ENCODE measurements at places on chromosomes 16 and 17. TPM values are rescaled to one million over a fixed set of nuclear protein-coding genes. Genes with fewer than 3 reads are reported as not detected.
A peak's percentile ranks its signal among the peaks of the same experiment; 100 is the strongest.

GRCh38 chr17:72342061-72342460 is 221.2 kb downstream of the SOX9 start:
- H3K4me3 ChIP-seq: no peak overlapping the region
- no peaks in the 10 kb centered on the region for H3K36me3 ChIP-seq
- DNase-seq: no peak
- no peaks in the 10 kb centered on the region for H3K27me3 ChIP-seq
- no peak overlapping the region for H3K27ac ChIP-seq

DNA sequence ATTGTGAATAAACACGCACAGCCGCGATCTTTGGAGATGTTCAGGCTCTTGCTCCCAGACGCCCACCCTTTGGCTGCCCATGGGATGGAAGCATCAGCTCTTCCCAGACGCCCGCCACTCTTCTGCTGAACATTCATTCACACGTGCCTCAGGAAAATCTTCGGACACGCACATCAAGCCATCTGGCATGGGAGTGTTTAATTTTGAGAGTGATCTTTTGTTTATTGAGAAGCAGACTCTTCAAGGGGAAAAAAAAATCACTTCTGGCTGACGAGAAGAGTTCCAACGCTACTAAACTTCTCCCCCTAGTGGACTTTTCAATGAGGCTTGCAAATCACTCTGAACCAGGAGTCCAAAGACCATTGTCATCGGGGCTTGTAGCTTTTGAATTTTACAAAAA is 62.0 kb upstream of the NUDT7 start:
- no peaks in the 10 kb centered on the region for H3K4me1 ChIP-seq
- H3K27ac ChIP-seq: no peak overlapping the region
- DNase-seq: peak; percentile 56
- no peak overlapping the region for H3K4me3 ChIP-seq
- no peaks in the 10 kb centered on the region for H3K27me3 ChIP-seq

- H3K27ac ChIP-seq: no peak within 1 kb of the TSS
- H3K4me3 ChIP-seq: peak within 1 kb of the TSS; percentile 46
- H3K36me3 ChIP-seq: no peaks in the 10 kb centered on the region
- DNase-seq: no peak
Measured at GRCh38 chr17:1179818-1180742, at the start of gene ABR. ABR (minus strand) TSS chr17:1179981; CDS start chr17:1179727, 254 bp downstream.

DNA sequence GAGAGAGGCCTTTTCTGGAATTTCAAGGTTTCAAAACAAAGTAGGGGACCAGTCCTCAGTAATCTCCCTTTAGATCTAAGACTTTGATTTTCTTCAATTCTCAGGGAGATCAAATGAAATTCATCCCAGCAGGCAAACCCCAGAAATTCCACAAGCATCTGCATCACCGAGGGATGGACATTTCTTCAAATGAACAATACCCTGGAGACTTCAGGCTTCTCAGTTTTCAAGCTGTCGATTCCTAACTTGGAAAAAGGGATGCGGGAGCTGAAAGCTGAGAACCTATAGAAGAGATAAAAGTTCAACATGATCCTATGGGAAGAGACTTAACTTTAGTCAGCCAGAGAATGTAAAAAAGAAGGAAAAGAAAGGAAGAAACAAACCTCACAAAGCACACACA is 296.9 kb upstream of the CDH5 start:
- H3K36me3 ChIP-seq: no peaks in the 10 kb centered on the region
- H3K27ac ChIP-seq: no peak overlapping the region
- no peak for DNase-seq
- no peak overlapping the region for H3K4me3 ChIP-seq
- no peaks in the 10 kb centered on the region for H3K27me3 ChIP-seq
- no peaks in the 10 kb centered on the region for H3K4me1 ChIP-seq

- H3K27me3 ChIP-seq: peaks cover 2% of the 10 kb centered on the region
- no peak overlapping the region for H3K27ac ChIP-seq
- peaks cover 3% of the 10 kb centered on the region for H3K36me3 ChIP-seq
- no peak overlapping the region for H3K4me3 ChIP-seq
- no peak for DNase-seq
- H3K4me1 ChIP-seq: peaks cover 3% of the 10 kb centered on the region
Measured at GRCh38 chr16:55510185-55510805, 1.4 kb downstream of the LPCAT2 start.

- H3K27ac ChIP-seq: no peak overlapping the region
- no peaks in the 10 kb centered on the region for H3K4me1 ChIP-seq
- peak; percentile 39 for DNase-seq
- H3K27me3 ChIP-seq: peaks cover 55% of the 10 kb centered on the region
- H3K36me3 ChIP-seq: peaks cover 31% of the 10 kb centered on the region
Measured at GRCh38 chr16:86519649-86520316, 9.5 kb downstream of the FOXF1 start.

DNA sequence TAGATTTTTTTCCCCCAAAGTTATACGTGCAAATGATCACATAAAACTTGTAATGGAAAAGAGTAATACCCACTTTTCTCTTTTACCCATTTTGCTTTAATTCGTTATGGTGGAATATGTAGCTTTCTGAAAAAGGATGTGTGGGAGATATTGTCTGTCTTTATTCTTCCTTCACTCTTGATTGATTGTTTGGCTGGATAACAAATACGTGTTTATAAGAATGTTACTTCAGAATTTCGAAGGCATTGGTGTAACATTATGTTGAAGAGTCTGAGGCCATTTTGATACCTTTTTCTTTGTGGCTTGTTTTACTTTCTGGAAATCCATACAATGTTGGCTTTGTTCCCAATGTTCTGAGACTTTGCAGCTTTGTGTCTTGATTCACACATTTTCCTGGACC is 71.4 kb downstream of the BCAS3 start:
- H3K27me3 ChIP-seq: no peaks in the 10 kb centered on the region
- H3K4me1 ChIP-seq: no peaks in the 10 kb centered on the region
- DNase-seq: no peak
- H3K4me3 ChIP-seq: no peak overlapping the region
- H3K36me3 ChIP-seq: no peaks in the 10 kb centered on the region

DNA sequence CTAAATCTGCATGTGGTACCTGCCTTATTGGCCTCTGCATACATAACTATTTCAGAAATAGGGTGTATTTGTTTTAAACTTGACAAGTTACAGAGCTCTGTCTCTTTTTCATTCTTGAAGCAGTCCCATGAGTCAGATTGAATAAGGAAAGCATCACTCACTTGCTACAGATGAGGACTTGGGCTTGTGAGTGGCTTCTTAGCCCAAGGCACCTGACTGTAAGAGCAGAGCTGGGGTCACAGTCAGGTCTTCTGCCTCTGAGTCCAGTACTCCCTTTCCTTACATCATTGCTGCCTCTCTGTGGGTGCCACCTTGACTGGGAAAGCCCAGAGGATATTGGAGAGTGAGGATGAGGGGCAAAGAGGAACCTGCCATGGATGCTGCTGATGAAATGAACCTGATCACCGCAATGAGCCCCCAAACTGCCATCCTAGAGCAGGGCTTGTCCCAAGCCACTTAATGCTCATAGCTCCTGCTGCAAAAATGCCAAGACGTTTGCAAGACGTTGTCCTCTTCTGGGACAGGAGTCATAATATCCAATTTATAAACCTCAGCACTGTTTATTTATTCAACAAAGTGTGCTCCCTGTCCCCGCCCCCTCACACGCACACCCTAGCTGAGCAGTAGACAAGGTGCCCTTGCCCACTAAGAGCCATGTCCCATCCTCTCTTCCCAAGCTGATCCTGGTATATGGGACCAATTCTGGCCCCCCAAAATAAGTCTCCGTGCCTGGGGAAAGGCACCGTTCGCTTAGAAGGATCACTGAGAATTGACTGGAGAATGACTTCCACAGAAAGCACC is 74.1 kb downstream of the CCDC182 start:
- peaks cover 52% of the 10 kb centered on the region for H3K36me3 ChIP-seq
- H3K27ac ChIP-seq: no peak overlapping the region
- no peak for DNase-seq

DNA sequence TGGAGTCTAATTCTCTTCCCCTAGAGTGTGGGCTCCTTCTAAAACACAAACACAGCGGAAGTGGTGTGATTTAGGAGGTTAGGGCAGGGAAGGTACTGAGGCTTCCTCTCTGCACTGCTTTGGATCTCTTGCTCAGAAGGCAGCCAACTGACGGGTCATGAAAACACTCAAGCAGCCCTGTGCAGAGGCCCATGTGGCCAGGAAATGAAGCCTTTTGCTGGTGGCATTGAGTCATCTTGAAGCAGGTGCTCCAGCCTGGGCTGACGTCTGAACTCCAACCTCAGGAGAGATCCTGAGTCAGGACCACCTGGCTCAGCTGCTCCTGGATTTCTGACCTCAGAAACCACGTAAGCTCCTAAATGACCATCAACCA is 72.9 kb downstream of the MRM1 start:
- no peak overlapping the region for H3K4me3 ChIP-seq
- no peaks in the 10 kb centered on the region for H3K4me1 ChIP-seq
- peak; percentile 16 for DNase-seq

DNA sequence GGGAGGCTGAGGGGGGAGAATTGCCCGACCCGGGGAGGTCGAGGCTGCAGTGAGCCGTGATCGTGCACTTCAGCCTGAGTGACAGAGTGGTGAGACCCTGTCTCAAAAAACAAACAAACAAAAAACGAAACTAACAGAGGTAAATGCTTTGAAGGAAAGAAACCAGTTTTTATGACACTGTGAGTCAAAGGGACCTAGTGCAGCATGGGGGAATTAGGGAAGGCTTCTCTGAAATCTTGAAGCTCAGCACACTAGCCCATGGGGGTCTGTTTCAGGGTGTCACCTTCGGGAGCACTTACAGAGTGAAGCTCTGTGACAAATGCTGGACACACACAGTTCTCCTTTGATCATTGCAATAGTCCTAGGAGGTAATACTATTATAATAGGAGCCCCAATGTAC is 16.6 kb downstream of the ITPRIPL2 start:
- H3K27ac ChIP-seq: peak overlapping the region; percentile 87
- H3K27me3 ChIP-seq: no peaks in the 10 kb centered on the region
- H3K4me3 ChIP-seq: no peak overlapping the region
- no peaks in the 10 kb centered on the region for H3K4me1 ChIP-seq

- peaks cover 2% of the 10 kb centered on the region for H3K4me1 ChIP-seq
- peak overlapping the region; percentile 85 for H3K4me3 ChIP-seq
- peak overlapping the region; percentile 78 for H3K27ac ChIP-seq
- peaks cover 11% of the 10 kb centered on the region for H3K36me3 ChIP-seq
- H3K27me3 ChIP-seq: no peaks in the 10 kb centered on the region
- peak; percentile 6 for DNase-seq
Measured at GRCh38 chr16:28846933-28847273, 755 bp upstream of the TUFM start.

DNA sequence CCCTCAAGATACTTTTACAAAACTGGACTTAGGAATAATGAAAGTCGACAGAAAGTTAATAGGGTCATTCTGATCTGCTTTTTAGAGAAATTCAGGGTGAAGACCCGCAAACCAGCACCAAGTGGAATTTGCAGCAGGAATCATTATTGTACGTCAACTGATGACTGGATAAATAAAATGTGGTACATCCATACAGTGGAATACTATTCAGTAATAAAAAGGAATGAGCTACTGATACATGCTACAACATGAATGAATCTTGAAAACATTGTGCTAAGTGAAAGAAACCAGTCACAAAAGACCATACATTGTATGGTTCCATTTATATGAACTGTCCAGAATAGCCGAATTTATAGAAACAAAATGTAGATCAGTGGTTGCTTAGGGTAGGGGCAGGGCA is 83.1 kb downstream of the GNAO1 start:
- H3K4me1 ChIP-seq: no peaks in the 10 kb centered on the region
- H3K4me3 ChIP-seq: no peak overlapping the region
- H3K27me3 ChIP-seq: no peaks in the 10 kb centered on the region
- H3K36me3 ChIP-seq: no peaks in the 10 kb centered on the region
- H3K27ac ChIP-seq: no peak overlapping the region

GRCh38 chr16:70714581-70715054 is 28.8 kb upstream of the MTSS2 start:
- H3K4me1 ChIP-seq: peaks cover 19% of the 10 kb centered on the region
- peak overlapping the region; percentile 57 for H3K27ac ChIP-seq
- no peaks in the 10 kb centered on the region for H3K36me3 ChIP-seq

- H3K27ac ChIP-seq: no peak overlapping the region
- no peaks in the 10 kb centered on the region for H3K27me3 ChIP-seq
- DNase-seq: no peak
- peaks cover 15% of the 10 kb centered on the region for H3K36me3 ChIP-seq
- H3K4me1 ChIP-seq: no peaks in the 10 kb centered on the region
- no peak overlapping the region for H3K4me3 ChIP-seq
Measured at GRCh38 chr17:69287168-69287567, 39.8 kb downstream of the ABCA5 start.

GRCh38 chr16:8278031-8278580 is 312.2 kb downstream of the TMEM114 start:
- no peaks in the 10 kb centered on the region for H3K36me3 ChIP-seq
- no peak overlapping the region for H3K27ac ChIP-seq
- no peaks in the 10 kb centered on the region for H3K4me1 ChIP-seq
- H3K27me3 ChIP-seq: no peaks in the 10 kb centered on the region
- no peak overlapping the region for H3K4me3 ChIP-seq
- no peak for DNase-seq

GRCh38 chr17:46878055-46878454 is 26.7 kb downstream of the WNT9B start:
- no peak overlapping the region for H3K4me3 ChIP-seq
- no peak for DNase-seq
- H3K27ac ChIP-seq: no peak overlapping the region
- no peaks in the 10 kb centered on the region for H3K36me3 ChIP-seq
- H3K27me3 ChIP-seq: no peaks in the 10 kb centered on the region

GRCh38 chr16:69618307-69618706 is 52.5 kb downstream of the NFAT5 start:
- no peak overlapping the region for H3K27ac ChIP-seq
- no peak for DNase-seq
- no peaks in the 10 kb centered on the region for H3K36me3 ChIP-seq

SMTNL2 gene
- not detected for polyA plus RNA-seq

TAC4 gene
- not detected for polyA plus RNA-seq

KRTAP3-1 gene
- polyA plus RNA-seq: not detected
